ENCODE measurements at places on chromosomes 2 and 18.

- no peak for DNase-seq
Measured at GRCh38 chr2:134778372-134778771, 59.6 kb upstream of the TMEM163 start.

- no peak for DNase-seq
Measured at GRCh38 chr2:186909095-186909494, 60.1 kb upstream of the ZSWIM2 start.

- no peak for DNase-seq
Measured at GRCh38 chr18:63083020-63083531, 236.5 kb downstream of the BCL2 start.

DNA sequence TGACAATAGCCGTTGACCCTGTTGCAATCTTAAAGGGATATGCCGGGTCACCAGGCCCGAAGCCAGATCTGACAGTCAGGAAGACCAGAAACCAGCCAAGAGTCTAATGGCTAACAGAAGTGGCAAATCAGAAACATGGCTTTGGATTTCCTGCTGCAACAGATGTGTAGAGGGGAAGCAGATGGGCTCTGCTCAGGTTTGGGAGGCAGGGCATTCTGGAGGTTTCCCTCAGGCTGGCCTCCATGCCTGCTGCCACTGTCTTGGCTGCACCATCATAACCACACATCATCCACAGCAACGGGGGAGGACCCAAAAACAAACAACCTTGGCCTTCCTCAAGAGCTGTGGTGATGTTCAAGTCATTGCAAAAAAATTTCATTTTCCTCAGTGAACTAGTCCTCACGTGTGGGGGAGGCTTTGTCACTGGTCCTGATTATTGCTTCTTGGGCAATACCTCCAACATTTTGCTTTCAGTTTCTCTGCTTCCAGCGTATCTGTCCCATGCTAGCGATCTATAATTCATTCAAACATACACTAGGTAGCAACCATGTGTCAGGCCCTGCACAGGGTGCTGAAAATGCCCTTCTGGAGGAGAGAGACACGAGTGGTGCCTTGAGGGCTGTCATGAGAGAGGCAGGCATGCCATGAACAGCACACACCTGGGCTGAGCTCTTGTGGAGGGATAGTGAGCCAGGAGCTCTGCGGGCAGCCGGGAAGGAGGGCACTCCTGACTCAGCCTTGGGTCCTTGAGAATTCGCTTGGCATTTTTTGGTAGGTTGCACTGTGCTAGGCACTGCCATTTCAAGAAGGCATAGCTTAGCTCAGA lies 48.2 kb upstream of the LGALSL start:
- no peak for DNase-seq

DNA sequence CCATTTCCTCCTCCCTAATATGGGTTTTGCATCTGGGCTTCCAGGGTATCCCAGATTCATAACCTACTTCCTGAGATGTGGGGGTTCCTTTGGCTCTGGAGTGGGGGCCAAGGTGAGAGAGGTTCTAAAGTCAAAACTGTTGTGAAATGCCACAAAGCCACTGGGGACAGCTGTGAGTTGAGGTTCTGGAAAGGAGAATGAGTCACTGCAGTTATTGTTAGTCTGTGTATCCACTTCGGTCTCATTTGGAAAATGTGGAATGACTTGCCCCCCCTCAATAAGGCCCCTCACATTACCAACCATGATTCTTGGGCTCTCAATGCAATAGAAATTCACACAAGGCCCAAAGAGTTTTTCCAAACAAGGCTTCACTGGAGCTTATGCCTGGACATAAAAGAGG lies 51.1 kb upstream of the LGALSL start:
- no peak for DNase-seq

All from renal cortex interstitium (tissue), 15 donors.